Kidney capillary endothelial cell (primary cell): ENCODE measurements at places on chromosomes 11 and 22.

DNA sequence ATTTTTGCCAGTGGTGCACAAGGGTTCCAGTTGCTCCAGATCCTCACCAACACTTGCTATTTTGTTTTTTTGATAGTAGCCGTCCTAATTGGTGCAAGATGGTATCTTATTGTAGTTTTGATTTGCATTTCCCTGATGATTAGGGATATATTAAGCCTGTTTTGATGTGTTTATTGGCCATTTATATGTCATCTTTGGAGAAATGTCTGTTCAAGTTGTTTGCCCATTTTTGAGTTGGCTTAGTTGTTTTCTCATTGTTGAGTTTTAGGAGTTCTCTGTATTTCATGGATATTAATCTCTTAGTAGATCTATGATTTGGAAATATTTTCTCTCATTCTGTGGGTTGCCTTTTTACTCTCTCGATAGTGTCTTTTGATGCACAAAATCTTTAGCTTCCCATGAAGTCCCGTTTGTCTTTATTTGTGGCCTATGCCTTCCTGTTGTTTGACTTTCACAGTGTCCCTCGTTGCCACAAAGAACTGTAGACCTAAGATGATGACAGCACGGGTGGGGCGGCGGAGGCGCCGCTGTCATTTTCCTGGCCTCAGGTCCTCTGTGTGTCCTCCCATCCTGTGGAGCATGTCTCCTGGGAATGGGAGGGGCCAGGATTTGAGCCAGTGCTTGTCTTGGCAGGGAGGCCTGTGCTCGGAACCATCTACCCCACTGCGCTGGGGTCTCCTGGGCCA, 33.5 kb downstream of the LRP5 start:
- DNase-seq = no peak

GRCh38 chr11:115444542-115444941, 59.7 kb downstream of the CADM1 start:
- no peak for DNase-seq

DNA sequence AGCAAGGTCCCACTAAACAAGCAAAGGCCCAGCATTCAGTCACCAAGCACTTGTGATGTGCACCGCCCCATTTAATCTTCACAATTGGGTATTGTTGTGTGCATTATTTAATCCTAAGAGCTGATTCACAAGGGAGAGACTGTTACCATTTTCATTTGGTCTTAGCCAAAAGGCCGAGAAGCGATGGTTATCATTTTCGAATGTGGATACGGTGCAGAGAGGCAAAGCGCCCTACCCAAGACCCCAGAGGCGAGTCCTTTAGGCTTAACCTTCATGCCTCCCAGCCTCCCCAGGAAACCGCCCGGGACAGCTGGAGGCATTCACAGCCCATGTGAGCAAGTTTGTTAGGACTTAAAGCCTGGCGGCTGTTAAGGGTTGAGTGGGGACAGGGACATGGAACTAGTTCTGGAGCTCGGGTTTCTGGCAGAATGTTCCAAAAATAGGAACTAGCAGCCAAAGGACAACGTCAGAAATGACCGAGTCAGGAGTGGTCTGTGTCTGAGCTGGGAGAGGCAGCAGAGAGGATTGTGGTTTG, 13.0 kb upstream of the UPK3A start:
- DNase-seq = no peak

GRCh38 chr11:31812383-31813381, 1.6 kb upstream of the PAX6 start:
- no peak for DNase-seq

DNA sequence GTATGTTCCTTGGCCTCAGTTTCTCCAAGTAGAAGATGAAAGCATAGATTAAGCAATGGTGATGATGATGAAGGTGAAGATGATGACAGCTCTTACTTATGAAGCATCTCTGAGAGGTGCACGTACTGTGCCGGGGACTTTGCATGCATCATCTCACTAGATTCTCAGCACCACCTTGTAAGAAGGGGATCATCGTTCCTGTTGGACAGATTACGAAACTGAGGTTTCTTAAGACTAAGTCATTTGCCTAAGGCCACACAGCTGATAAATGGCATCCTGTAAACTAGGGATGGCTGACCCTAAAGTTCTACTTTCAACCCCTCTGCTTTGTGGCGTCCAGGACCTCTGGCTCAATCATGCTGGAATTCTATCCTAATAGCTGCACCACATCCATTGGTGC, 8.7 kb downstream of the MS4A15 start:
- DNase-seq = no peak

DNA sequence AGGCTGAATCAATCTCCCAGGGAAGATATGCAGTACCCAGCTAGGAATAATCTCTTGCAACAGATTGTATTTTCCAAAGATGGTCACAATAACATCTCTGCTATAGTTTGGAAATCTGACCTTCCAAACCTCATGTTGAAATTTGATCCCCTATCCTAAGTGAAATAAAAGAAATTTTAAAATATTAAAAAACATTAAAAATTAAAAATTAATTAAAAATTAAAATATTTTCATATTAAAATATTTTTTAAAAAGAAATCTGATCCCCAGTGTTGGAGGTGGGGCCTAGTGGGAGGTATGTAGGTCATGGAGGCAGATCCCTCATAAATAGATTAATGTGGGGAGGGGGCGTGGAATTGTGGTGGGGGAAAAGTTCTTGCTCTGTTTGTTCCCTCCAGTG, 79.7 kb downstream of the FAM168A start:
- no peak for DNase-seq

GRCh38 chr22:21938071-21938822, 14.4 kb downstream of the PPM1F start:
- DNase-seq = peak; percentile 96

DNA sequence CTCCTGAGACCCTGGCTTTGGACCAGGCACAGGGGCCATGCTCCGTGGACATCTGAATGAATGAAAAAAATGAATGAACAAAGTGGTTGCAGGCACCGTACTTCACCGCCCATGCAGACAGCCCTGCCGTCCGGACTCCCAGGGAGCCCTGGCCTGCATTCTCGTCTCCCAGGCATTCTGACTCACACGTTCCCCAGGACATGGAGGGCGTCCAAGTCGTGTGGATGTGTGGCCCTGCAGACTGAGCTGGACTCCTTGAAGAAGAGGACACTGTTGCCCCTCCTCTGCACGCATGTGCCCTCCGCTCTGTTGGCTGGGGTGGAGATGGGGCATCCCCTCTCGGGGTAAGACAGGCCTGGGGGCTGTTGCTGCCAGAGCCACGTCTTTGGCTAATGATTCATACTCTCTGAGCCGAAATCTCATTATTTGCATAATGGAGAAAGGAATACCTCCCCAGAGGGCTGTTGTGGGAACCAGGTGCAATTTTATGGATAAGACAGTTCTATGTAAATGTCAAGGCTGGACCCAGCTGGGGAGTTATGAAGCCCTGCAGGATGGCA, 49.7 kb downstream of the RTL6 start:
- no peak for DNase-seq

DNA sequence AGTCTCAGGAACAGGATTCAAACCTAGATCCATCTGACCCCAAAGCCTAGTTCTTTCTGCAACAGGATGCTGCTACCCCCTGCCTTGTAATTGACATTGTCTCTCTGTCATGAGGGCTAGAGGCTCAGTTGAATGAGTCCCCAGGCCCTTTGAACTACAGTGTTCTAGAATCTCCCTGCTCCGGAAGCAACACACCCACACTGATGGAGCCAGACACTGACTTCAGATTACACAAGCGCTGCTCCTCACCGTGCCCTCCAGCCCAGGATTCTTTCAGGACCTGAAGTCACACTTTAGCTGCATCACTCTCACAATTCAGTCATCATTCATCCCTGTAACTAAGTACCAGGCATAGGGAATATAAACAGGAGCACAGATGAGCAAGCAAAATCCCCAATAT, 69.6 kb downstream of the RAB30 start:
- DNase-seq = peak; percentile 38

GRCh38 chr11:1691026-1691877, 5.7 kb upstream of the KRTAP5-6 start:
- no peak for DNase-seq

DNA sequence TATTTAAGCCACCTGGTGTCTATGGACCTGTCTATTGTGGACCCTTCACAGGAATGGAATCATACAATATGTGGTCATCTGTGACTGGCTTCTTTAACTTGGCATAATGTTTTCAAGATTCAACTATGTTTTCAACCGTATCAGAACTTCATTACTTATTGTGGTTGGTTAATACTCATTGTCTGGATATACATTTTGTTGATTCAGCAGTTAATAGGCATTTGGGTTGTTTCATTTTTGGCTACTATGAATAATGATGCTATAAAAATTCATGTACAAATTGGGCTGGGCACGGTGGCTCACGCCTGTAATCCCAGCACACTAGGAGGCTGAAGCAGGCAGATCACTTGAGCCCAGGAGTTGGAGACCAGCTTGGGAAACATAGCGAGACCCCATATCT, 2.5 kb upstream of the RAPSN start:
- no peak for DNase-seq

- DNase-seq = no peak
Measured at GRCh38 chr11:85737738-85738137, 51.7 kb upstream of the CCDC89 start.
